GM19239 (cell line): ENCODE measurements at places on chromosomes 11 and 22.
A peak's percentile ranks its signal among the peaks of the same experiment; 100 is the strongest.

GRCh38 chr11:8283100-8283464, 19.4 kb upstream of the LMO1 start:
- no peak for DNase-seq

DNA sequence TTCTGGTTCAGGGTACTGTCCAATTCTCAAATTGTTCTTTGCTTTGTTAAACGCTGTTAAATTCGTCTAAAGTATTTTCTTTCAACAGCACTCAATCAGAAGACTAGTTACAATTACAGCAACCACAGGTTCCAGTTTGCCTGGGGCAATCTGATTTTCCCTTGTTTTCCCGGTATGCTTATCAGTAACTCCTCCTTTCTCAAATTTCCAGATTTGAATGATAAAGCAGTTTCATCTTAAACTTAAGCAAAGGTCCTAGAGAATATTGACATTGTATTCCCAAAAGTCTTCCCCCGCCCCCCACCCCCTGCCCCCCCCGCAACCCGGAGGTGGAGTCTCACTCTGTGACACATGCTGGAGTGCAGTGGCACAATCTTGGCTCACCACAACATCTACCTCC, 10.5 kb upstream of the USP28 start:
- no peak for DNase-seq

DNA sequence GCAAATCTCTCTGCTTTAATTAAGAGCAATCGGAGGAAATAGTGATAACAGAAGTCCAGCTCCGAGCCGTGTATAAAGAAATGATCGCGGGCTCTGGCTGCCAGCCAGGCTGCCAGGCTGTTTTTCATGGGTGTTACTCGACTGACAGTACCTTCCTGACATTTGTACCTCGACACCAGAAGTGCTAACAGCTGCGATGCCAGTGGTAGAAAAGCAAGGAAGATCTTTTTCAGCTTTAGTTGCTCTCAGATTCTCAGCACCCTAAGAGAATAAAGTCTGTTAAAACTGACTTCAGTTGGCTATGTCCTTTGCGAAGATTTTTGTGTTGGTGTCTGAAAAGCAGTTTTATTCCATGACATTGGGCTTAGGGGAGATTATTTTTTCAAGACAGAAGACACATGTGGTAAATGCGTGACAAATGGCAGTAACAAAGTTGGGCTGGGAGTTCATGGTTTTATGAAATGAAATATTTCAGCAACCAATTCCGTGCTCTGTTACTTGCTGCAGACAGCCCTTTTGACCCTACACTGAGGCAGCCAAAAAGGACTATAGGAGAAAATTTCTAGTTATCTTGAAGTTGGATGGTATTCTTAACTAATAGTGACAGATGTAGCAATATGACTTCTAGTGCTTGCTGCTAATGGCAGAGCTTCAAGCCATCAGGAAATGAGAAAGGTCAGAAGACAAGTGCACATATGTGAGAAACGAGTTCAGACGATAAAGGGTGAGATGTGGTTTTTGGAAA, 296.2 kb downstream of the CNTN5 start:
- DNase-seq, result no peak

GRCh38 chr11:81959341-81959740, 774.3 kb downstream of the FAM181B start:
- no peak for DNase-seq

- no peak for DNase-seq
Observed at GRCh38 chr11:64403106-64403505, 44.1 kb downstream of the RPS6KA4 start.

GRCh38 chr22:46025973-46026898, 49.3 kb upstream of the WNT7B start:
- DNase-seq, result no peak

DNA sequence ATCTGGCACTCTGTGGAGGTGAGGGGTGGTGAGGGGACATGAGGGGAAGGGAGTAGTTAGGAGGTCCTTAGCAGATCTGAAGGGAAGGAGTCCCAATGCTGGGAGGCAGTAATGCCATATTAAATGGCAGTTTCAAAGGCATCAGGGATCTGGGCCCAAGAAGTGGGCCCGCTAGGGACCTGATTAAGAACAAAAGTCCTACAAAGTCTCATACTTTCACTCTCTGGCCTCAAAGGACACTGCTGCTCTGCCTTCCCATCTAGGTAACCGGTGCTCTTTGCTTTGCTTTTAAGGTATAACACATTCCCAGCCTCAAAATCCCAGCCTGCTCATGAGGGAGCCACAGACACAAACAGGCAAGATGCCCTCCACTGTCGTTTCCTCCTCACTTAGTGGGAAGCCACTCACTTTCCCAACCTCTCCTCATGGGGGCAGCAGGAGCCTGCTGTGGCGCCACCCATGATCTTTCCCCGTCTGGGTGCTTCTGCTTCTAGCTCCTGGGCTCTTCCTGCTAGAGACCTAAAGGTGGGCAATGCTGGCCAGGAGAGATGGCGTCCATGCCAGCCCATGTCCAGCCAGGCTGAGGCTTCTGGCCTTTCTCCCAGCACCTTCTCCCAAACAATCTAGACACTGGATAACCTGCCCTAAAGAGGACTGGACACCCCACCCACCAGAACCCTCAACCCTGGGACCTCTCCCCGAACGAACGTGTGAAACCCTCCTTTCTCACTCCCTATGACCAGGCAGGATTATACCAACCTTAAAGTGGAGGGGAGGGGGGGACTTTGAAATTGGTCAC, 68.3 kb downstream of the PLEKHA7 start:
- DNase-seq, result peak; percentile 53

- DNase-seq, result no peak
Observed at GRCh38 chr11:88353835-88354496, 16.4 kb upstream of the CTSC start.

- DNase-seq, result no peak
Observed at GRCh38 chr22:37331856-37332536, 49.7 kb downstream of the CYTH4 start.

- no peak for DNase-seq
Observed at GRCh38 chr11:80107415-80107814, 666.6 kb upstream of the TENM4 start.

- no peak for DNase-seq
Observed at GRCh38 chr11:102516179-102516578, 14.4 kb downstream of the MMP7 start.

DNA sequence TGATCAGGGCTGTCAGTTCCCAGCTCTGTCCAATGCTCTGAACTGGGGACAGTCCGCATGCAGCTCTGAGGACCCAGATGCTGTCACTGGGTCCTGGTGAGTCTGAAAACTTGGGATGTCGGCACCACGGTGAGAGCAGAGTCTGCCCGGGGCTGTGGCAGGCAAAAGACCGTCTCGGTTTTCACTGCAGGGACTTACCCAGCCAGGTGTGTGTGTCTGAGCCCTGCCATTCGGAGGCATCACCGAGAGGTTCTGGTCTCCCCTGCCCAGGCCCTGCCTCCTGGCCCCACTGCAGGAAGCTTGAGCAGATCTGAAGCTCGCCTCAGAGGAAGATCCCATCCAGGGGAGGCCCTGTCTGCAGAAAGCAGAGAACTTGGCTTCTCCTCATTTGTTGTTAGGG, 5.2 kb downstream of the TP53AIP1 start:
- no peak for DNase-seq

DNA sequence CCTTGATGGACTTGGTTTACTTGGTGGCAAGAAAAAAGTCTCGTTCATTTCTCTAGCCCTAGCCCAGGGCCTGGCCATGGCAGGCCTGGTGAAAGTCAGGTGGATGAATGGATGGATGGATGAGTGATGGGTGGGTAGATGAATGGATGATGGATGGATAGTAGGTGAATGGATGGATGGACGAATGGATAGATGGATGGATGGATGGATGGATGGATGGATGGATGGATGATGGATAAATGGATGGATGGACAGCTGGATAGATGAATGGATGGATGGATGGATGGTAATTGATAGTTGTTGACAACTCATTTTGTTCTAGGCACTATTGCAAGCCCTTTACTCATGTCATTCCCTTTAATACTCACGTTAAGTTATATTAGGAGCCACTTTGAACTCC, 86.1 kb upstream of the ANO1 start:
- no peak for DNase-seq

GRCh38 chr11:2088284-2088683, 50.9 kb downstream of the IGF2 start:
- no peak for DNase-seq

- DNase-seq, result no peak
Observed at GRCh38 chr11:126956635-126957034, 43.9 kb downstream of the KIRREL3 start.

- DNase-seq, result no peak
Observed at GRCh38 chr11:94787801-94788200, 19.6 kb downstream of the AMOTL1 start.

- DNase-seq, result peak; percentile 29
Observed at GRCh38 chr11:10653946-10654810, 39.4 kb downstream of the IRAG1 start.

DNA sequence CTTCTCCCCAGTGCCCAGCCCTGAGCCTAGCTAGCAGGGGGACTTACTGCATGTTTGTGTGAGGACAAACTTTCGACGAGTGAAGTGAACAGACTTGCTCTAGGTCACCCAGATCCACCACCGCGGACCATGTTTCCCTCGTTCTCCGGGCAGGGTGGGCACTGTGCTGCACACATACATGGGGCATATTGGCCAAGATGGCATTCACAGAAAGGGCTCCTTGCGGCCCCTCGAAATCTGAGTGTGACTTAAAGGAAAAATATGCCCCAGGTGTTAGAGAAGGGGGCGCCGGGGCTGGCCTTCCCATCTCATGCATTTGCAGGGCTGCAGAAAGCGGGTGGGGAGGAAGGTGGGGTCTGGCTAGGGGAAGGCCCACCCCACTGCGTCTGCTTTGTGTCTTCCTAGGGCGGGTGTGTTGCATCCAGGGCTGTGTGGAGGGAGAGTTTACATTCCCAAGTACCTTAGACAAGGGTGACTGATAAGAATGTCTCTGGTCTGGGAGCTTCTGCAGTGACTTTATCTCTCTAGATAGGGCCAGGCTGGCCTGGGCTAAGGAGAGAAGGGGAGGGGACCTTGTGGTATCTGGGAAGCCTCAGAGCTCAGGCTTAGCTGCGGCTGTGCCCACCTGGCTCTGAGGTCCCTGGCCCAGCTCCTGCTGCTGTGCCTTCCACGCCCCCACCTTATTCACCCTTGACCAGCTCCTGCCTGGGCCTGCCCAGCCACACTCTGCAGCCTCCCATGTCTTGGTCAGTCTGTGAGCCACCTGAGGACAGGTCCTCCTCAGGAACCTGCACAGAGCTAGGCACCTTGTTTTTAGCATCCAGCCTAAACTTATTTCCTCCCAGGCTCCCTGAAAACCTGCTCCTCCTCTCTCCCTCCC, 45.8 kb downstream of the LRRC32 start:
- no peak for DNase-seq

DNA sequence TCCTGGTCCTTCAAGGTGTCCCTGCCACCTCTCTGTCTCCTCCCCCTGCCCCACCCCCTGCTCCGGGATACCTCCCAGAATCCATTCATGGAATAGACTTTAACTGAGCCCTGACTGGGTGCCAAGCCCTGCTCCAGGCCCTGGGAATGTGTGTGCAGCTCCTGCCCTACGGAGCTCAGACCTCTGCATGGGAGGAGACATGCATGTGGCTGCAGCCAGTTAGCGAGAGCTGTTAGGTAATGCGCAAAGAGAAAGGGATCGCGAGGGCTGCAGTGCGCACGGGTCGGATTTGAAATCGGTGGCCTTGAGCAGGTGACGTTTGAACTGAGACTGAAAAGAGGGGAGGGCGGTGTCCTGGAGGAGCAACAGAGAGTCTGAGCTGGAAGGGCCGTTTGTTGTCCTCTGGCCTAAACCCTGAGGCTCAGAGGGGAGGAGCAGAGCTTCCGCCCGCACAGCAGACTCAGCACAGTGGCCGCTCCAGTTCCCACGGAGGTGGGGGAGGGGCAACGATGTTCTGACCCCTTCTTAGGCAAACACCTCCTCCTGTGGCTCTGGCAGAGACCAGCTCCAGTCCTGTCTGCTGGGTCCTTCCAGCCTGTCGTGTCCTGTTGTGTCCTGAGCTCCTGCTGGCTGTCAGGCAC, 19.8 kb upstream of the LRRC10B start:
- no peak for DNase-seq

DNA sequence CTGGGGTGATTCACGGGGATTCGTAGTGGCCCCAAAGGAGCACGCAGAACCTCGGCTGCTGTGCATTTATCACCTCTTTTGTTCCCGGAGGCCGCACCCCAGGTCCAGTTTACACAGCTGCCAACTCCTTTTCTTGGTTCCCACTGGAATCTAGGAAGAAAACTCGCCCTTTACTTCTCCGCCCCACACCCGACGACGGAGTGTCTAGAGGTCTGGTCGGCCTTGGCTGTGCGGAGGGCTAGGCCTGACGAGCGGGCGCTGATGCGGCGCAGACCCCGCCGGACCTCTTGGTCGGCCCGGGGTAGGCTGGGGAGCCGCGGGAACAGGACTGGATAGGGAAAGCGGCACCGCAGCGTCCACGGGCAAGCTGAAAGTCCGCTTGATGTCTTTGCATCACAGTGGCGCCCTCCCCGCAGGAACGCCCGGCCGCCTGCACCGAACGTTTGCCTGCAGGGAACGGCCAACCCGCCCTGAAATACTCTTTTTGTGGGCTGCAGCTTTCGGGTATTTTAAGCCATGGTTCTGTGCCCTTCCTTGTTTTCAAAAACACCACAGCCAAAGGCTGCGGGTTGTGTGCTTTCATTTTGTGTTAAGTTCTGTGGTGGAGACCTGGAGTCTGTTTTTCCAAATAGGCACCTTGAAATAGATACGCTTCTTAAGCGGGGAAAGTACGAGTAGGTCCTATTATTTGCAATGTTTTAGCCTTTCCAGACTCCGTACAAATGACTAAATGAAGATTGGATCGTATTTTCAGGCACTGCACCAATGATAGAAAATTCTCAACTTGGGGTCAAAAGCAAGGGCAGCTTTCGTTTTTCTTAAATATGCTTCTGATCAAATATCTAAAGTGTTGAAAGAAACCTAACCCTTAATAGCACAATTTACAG, 829 bp upstream of the ZBED5 start:
- DNase-seq, result no peak

- no peak for DNase-seq
Observed at GRCh38 chr11:100740440-100740839, 53.4 kb downstream of the ARHGAP42 start.

DNA sequence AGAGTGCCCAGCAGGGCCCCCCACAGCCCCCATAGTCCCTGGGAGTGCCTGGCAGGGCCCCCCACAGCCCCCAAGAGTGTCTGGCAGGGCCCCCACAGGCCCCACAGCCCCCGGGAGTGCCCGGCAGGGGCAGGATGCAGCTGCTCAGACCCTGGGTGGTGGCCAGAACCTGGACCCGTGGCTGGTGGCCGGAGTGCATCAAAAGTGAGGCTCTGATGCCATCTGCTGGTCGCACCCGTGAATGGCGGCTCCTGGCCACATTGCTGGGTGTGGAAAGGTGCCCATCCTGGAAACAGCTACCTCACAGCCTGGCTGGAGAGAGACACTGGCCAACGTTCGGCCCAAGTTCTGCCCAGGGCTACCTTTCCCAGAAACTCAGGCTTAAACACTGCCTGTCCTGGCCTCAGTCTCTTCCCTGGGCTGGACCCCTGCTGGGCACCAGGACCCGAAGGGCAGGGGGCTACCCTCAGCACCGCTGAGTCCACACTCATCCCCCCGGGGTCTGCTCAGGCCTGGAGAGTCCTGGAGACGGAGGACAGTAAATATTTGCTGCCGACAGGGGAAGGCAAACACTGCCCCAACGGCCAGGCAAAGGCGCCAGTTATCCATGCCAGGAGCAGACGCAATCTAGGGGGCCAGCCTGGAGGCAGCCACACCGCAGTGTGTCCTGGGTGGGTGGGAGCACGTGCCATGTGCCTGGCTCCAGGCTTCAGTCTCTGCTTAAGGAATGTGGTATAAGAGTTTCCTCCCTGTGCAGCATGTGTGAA, 4.4 kb downstream of the INS start:
- peak; percentile 83 for DNase-seq
